NCI-H146 (cell line): ENCODE measurements at places on chromosomes 12 and 14.
A peak's percentile ranks its signal among the peaks of the same experiment; 100 is the strongest.

- no peak for DNase-seq
Observed at GRCh38 chr14:89507521-89507920, 90.5 kb upstream of the FOXN3 start.

GRCh38 chr12:49928471-49928870, 22.1 kb upstream of the AQP2 start:
- DNase-seq: no peak

DNA sequence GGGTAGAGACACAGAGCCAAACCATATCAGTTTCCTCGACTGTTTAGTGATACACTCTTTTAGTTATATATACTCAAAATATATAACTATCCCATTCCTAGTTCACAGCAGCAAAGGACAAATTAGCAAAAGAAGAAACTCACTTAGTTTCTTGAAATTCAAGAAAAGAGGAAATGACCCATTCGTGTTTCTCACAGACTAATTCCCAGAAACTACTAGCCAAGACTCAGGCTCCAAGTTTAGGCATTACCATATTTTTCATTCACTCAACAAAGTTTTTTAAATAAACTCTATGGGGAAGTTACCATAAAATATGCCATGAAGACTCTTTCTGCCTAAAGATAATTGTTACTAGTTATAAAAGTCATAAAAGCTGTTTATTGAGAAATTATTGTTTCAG, 152.3 kb upstream of the DAAM1 start:
- no peak for DNase-seq

DNA sequence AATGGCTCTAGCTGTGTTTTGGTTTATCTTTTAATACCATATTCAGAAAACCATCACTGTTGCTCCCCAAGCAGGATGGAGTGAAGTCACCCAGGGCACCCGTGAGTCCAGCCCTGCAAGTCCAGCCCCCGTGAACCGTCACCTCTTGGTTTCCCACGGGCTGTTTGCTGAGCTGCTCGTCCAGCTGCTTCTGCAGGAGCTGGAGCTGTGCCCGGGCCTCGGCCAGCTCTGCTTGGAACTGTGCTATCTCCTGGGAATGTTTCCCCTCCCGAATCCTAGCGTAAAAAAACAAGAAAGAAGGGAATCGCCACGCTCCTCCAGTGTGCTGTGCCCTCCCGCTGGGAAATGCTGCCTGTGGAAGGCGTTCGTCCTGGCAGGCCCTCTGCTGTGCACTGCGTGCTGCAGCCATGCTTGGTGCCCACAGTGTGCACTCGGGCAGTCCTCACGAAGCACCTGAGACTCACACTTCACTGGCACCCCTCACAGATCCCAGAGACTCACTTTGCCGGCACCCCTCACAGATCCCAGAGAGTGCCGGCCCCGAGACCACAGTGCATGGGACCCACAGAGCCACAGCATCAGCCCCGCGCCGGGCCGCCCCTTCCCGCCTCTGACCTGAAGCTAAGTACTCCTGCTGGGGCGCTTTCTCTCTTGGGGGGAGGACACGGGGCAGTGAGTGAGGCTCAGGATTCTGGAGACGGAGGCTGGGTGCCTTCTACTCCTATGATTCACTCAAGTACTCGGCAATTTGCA, 15.4 kb upstream of the ANKLE2 start:
- no peak for DNase-seq

DNA sequence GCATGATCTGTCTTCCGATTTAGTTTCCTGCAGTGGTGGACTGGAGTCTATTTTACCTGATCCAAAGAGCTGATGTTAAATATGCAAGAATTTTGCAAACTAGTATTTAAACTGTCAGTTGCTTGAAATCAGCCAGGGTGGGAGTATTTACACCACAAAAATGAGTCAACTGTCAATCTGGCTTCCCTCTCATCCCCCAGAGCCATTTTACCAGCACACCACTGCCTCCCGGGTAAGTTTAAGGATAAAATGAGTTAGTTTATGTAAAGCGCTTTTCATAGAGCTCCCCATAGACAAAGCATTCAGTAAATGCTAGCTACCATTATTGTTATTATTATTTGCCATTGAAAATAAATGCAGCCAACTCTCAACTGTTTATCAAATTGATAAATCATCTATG, 106.3 kb upstream of the FRMD6 start:
- no peak for DNase-seq

DNA sequence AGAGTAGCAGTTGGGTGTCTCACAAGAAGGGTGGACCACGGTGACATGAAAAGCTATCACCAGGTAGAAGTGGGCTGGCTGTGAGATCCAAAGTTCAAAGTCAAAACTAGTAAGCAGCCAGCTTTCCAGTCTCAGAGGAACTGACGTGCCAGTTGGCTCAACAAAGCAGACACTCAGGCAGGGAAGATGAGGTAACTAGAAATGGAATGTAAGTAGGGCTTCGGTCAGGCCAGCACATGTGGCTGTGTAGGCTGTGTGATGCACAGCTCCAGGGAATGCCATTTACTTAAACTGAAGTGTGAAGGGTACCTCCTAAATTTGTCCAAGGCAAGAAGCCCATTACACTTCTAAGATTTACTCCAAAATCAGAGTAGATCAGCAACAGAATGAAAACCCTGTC, 43.6 kb downstream of the PTPRR start:
- DNase-seq: no peak

- DNase-seq: no peak
Observed at GRCh38 chr14:96221841-96222240, 17.2 kb downstream of the BDKRB2 start.

- DNase-seq: no peak
Observed at GRCh38 chr12:120240495-120240833, 25.1 kb downstream of the PXN start.

- DNase-seq: no peak
Observed at GRCh38 chr12:113070117-113070906, 13.8 kb downstream of the DTX1 start.

DNA sequence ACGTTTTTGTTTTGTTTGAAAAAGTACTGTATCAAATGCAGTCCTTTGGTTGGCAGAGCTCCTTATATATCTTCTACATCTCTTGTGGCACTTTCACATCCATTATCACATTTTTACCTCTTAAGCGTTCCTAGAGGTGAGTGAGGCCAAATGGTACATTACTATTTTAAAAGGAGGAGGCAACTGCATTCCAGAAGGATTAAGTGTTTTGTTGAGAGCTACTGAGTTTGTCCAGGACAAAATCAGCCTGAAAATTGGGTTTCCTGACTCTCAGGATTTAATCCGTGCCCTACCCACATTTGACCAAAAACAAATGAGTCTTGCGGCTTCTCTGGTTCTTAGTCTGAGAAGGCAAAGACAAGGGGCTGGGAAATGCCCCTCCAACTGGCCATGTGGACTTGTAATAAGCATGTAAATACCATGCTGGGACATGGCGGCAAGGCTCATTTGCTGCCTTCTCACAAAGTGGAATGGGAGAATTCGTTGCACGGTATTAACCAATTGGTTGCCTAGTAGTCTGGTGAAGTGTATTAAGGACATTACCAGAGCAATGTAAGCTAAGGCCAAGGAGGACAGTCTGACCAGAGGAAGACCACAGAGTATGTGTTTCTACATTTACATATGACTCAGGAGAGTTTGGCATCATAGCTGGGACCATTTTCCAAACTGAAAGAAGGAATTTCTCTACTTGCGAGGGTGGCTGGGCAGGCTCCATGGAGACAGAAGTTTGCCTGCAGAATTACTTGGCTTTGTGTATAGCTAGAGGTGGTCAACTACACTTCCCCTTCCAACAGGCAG, 175.8 kb upstream of the PLXNC1 start:
- DNase-seq: no peak

DNA sequence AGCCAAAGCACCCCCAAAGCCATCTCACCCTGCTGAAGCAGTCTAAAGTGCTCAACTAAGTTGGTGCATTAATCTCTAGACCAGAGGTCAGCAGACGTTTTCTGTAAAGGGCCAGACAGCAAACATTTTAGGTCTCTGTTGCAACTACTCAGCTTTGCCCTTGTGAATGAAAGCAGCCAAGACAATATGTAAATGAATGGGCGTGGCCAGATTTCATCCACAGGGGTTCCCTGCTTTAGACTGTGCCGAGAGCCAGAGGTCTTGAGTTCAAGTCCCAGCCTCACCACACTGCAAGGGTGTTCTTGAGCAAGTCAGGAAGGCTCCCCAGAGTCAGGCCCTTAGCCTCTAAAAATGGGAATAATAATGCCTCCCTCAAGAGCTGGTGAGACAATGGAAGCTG, 166.2 kb downstream of the CHST11 start:
- no peak for DNase-seq

GRCh38 chr14:42090122-42090521, 483.4 kb downstream of the LRFN5 start:
- DNase-seq: no peak

- peak; percentile 97 for DNase-seq
Observed at GRCh38 chr14:56057071-56057741, 61.0 kb upstream of the PELI2 start.

- no peak for DNase-seq
Observed at GRCh38 chr12:102755266-102755665, 161.8 kb downstream of the PAH start.

- DNase-seq: no peak
Observed at GRCh38 chr12:93847517-93848474, 170.6 kb downstream of the CRADD start.

- no peak for DNase-seq
Observed at GRCh38 chr12:19411234-19412204, 27.8 kb upstream of the AEBP2 start.

DNA sequence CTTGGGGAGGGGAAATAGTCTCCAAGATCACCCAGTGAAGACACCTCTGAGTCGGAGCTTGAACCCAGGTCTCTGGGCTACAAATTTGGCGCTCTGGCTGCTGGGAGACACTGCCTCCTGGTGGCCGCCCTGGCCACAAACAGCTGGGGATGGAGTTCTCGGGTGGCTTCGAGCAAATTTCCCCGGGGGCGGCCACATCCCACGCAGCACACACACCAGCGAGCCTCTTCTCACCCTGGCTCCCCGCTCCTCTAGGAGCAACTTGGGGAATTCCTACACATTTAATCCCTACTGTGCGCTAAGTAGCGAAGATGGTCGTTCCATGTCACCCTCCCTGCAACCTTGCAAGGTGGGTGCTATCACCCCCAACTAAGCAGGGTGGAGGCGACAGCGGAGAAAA, 66.2 kb upstream of the BEGAIN start:
- DNase-seq: no peak

- DNase-seq: no peak
Observed at GRCh38 chr12:121456551-121456950, 56.6 kb downstream of the RNF34 start.

DNA sequence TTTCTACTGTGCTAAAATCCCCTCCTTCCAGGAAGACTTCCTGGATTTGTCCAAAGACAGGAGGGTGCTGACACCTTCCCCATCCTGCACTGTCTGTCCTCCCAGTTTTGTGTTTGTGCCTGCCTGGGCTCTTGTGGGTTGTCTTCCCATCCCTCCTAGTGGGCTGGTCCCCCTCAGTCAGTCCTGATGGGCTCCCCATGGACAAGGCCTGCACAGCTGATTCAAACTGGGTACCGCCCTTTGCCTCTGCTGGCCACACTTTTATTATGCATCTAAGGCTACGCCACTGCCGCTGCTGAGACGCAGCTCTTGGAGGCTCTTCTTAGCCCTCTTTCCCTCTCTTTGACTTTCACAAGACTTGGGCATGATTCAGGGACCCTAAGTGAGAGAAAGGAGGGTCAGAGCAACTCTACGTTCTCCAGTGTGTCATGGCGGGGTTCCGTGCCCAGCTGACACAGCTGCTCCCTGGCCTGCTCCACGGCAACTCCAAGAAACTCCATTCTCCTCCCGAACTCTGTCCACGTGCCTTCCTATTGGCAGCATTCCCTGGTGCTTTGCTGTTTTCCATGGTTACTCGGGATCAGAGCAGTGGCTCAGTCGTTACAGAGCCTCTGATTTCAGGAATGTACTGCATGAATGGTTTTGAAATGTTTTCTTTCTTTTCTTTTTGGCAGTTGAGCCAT, 3.8 kb upstream of the KRT85 start:
- DNase-seq: no peak

DNA sequence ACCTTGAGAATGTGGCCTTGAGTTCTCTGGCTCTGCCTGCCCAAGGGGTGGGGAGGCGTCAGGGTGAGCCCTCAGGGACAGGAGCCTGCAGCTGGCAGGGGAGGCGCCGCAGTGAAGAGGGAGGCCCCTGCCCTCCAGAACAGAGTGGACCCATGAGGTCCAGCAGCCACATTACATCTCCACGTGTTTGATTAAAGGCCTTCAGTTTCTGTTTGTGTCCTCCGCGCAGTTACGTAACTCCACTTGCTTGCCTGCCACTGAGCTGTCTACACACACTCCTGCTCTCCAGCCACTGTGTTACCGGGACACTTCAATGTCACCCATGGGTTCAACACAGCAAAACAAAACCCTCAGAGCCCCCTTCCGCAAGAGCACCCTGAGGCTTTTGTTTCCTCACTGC, 70.4 kb downstream of the CHGA start:
- DNase-seq: no peak

DNA sequence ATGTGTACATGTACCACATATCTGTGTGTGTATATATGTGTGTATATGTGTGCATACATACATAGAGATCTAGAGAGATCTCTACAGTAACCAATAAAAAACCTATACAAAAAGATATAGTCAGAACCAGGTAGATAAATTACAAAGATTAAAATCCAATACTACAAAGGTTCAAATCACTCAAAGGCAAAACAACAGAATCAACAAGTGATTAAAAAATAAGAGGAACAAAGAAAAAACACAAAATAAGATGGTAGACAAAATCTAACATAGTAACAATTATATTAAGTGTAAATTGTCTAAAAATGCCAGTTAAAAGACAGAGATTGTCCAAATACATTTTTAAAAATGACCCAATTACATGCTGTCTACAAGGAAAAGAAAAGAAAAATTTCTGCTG, 83.6 kb downstream of the R3HDM2 start:
- no peak for DNase-seq

GRCh38 chr14:72920008-72920407, 6.3 kb upstream of the DCAF4 start:
- DNase-seq: no peak

- peak; percentile 26 for DNase-seq
Observed at GRCh38 chr12:71840231-71840847, 780 bp downstream of the TBC1D15 start.

GRCh38 chr12:96015672-96016071, 19.5 kb upstream of the HAL start:
- peak; percentile 1 for DNase-seq

GRCh38 chr12:64679487-64680001, 69.2 kb downstream of the RASSF3 start:
- peak; percentile 70 for DNase-seq

- no peak for DNase-seq
Observed at GRCh38 chr12:13085968-13086686, 17.3 kb downstream of the GSG1 start.
